ENCODE measurements at places on chromosomes 6 and 20.

DNA sequence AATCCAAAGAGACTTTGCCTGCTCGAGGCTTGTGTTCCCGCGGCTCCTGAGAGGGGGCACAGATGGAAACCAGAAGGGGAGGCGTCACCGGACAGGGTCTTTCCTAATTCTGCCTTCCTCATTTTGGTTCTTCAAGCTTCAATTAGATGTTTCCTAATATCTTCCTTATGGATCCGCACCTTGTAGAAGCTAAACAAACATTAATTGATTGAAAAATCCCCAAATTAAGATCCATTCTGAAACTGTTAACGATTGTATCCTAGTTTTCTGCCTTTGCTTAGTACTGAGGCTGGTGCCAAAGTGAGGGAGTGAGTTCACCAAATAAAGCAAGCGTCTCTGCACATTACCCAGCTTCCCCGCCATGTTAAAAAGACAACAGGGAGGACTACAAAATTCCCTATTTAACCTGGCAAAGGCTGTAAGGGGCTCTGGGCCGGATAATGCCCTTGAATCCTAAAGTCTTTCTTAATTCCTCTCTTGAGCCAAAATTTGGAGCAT is 123.2 kb downstream of the GPX5 start:
- no peak for DNase-seq

- no peak for DNase-seq
Observed at GRCh38 chr6:134161041-134161440, 108.6 kb upstream of the SLC2A12 start.

GRCh38 chr20:53914091-53914780 is 156.2 kb downstream of the BCAS1 start:
- no peak for DNase-seq

DNA sequence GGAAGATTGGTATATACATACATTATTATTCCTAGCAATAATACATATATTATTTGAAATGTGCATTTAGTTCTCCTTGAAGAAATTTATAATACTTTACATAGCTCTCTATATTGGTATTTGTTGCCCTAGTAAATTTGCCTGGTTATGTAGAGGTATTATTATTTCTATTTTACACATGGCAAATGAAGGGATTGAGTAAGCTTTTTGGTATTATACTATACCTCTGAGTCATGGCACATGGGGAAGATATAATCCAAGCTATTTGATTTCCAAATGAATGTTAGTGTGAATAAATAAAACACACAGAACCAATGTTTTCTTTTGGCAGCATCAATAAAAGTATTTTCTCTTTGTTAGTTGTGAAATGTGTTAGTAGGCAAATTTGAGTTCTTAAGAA is 409.6 kb upstream of the SLC35B3 start:
- DNase-seq, result no peak

DNA sequence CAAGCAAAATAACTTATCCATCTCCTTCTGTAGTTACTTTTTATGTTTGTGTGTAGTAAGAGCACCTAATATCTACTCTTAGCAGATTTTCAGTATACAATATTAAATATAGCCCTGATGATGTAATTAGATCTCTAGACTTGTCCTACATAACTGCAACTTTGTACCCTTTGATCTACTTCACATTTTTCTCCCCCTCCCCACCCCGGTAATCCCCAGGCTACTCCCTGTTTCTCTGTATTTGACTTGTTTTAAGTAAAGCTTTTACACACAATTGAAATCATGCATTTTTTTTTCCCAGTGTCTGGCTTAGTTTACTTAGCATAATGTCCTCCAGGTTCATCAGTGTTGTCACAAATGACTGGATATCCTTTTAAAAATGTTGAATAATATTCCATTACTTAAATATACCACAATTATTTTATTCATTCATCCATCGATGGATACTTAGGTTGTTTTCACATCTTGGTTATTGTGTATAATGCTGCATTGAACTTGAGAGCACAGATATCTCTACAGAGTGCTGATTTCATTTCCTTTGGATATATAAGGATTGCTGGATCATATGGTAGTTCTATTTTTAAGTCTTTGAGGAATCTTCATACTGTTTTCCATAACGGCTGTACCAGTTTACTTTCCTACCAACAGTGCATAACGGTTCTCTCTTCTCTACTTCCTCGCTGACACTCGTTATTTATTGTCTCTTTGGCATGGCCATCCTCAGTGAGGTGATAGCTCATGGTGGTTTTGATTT is 212.7 kb downstream of the CDKAL1 start:
- DNase-seq, result no peak

DNA sequence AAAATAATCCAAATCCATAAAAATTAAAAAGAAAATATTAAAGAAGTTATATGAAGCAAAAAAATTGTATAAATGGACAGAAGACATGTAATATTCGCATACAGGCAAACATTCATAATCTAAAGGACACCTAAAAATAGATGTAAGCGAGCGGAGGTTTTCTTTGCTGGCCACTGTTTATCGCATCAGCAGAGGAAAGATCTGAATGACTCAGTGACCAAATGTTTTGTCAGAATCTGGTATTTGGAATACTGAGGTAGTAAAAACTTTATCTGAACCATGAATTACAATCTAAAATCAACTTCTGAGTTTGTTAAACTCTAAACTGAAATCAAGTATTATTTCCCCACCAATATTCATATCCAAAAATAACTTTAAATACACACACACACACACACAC is 7.8 kb downstream of the TSPYL4 start:
- DNase-seq, result no peak

- no peak for DNase-seq
Observed at GRCh38 chr20:61764471-61765025, 301.1 kb downstream of the TAF4 start.

- no peak for DNase-seq
Observed at GRCh38 chr6:2952557-2953095, 18.7 kb downstream of the SERPINB6 start.

DNA sequence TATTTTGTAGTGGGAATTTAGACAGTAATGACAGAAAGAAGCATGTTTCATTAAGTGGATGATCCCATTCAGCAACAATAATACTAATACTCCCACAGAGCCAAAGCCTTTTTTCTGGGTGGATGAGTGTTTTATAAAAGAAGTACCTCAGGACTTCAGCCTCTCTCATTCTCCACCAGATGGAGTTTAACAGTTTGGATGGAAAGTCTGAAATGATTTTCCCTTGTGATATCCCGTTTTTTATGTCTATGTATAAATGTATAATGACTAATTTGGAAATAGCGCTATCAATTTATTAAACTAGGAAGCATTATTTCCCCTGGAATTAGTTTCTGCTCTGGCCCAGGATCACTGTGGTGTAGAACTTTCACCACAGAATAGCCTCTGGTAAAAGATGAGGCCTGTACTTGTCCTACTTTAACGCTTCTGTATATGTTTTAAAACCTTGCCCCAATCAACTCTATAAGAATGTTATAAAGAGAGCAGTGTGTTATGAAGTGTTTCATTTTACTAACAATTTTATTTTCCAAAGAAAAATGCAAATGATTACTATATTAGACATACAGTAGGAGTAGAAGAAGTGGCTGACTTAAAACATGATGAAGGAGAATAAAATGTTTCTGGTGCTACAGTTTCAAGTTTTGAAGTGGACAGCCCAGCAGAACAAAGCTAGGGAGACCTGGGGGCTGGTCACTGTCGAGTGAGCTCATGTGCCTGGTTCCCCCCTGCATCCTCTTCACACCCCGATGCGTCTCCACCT is 135.6 kb downstream of the HIVEP1 start:
- no peak for DNase-seq

- no peak for DNase-seq
Observed at GRCh38 chr6:73943411-73943810, 247.4 kb downstream of the CD109 start.

DNA sequence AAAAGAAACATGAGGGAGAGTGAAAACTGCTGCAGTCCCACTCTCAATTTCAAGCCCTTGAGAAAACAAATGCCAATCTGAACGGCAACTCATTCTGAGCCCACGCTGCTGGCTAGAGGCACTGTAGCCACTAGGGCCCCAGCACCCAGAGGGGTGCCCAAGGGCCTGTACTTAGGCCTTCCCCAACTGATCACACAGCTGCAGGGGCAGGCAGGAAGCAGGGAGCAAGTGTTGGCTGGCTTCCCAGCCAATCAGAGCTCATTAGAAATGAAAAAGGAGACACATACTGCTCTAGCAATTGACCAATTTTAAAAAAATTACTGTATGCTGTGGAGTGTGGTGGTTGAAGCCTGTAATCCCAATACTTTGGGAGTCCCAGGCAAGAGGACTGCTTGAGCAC is 3.7 kb upstream of the BEND3 start:
- DNase-seq, result no peak

DNA sequence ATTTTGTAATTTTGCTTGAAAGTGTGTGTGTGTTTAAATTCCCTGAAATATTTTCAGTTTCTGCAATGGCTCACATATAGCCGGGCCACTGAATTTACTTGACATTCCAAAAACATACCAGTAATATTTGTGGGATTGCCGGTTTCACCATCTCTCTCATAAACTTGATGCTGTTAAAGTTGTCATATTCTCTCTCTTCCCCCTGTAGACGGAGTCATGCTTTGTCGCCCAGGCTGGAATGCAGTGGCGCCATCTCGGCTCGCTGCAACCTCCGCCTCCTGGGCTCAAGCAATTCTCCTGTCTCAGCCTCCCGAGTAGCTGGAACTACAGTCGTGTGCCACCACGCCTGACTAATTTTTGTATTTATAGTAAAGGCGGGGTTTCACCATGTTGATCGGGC is 122.1 kb downstream of the TIAM2 start:
- no peak for DNase-seq

DNA sequence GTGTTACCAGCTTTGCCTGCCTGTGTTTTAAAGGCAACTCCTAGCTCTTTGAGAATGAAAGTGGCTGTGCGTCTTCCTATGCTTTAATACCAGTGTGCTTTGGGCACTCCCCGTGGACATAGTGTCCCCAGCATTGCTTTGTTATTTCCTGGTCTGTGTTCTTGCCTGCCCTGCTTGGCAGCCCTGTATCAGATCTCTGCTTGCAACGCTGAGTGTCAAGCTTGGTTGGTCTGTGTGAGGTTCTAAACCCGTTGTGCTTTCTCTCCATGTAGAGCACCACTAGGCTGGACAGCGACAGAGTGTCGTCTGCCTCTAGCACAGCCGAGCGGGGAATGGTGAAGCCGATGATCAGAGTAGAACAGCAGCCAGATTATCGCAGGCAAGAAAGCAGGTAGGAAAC is 80.2 kb downstream of the AFDN start:
- no peak for DNase-seq

DNA sequence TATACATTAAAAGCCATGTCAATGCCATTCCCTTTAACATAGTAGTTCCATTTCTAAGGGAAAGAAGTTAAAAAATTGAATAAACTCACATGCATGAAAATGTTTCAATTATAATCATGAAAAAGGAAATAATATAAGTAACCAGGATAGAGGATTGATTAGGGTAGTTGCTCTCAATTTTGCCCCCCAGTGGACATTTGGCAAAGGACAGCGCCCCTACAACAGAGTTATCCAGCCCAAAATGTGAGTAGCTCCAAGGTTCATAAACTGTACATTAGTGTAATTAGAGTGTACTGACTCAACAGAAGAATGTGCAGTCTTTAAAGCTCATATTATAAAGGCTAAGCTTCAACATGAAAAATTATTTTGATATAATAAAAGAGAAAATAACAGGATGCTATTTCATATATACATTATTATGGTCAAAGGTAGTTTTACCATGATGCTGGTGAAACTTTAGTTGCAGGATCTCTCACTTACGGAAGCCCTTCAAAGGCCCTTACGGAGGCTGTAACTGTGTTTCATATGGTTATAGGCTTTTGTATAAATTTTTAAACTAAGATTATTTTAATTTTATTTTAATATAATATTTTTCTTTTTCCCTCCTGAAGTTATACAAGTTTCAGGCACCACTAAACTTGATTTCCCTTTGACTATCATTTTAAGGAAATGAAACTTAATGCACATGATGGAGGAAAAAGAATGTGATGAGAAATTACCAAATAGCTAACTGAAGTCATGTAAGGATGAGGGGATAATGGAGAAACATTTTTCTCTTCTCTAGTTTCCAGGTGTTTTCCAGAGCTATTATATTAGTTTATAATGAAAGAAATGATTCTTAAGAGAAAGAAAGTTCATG is 403.6 kb downstream of the PLCB1 start:
- no peak for DNase-seq

GRCh38 chr6:38150681-38151296 is 331.3 kb downstream of the ZFAND3 start:
- DNase-seq, result no peak

DNA sequence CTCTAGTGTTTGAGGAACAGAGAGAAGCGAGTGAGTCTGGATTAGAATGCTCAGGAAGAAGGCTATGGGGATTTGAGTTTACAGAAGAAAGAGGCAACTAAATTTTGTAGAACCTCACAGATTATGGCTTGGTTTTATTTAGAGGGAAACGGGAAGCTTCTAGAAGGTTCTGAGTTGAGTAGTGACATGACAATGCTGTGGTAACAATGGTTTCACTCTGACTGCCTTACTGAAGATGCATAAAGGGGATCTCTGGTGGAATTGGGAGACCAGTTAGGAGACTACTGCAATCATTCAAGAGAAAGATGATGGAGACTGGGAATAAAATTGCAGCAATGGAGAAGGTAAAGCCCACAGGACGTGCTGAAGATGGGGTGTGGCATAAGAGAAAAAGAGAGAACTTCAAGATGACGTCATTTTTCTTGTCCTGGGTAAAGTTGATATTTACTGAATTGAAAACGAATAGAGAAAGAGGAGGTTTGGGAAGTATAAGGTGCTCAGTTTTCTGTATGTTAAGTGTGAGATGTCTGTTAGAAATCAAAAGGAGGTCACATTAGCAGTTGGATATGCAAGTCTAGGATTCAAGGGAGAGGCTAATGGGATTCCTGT is 710.1 kb upstream of the NRSN1 start:
- DNase-seq, result no peak

- no peak for DNase-seq
Observed at GRCh38 chr6:167734662-167735083, 92.0 kb upstream of the AFDN start.

DNA sequence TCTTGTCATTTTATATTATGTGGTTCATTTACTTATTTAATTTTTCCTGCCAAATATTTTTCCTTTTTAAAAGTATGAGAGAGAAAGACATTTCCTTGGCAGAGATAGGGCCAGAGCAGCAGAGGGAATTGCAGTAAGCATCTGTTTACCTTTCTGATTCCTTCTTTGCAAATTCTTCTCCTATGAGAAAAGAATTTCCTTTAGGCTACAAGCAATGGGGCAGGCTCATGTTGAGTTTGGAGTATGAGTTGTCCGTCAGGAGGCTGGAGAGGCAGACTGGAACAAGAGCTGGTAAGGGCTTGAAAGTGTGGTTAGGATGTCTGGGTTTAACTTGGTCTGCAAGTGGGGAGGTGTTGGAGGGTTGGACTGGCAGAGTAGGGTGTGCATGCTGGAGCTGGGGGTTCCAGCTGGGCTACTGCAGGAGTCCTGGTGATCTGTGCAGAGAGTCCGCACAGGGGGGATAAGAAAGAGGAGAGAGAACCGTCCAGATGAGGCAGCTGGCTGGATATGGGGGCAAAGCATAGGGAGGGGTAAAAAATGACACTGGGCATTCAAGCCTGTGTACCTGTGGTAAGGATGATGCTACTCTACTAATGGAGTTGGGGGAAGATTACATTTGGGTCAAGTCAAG is 19.7 kb downstream of the TIAM2 start:
- no peak for DNase-seq

Data from stimulated activated CD8-positive, alpha-beta memory T cell treated with anti-CD3 and anti-CD28 coated beads, Interleukin-4, amount 100 ng/mL, for 4 hours (primary cell).